Stimulated activated CD4-positive, alpha-beta T cell treated with anti-CD3 and anti-CD28 coated beads, Interleukin-15, amount 100 ng/mL, for 1 hour (primary cell): ENCODE measurements at places on chromosomes 11 and 22.

DNA sequence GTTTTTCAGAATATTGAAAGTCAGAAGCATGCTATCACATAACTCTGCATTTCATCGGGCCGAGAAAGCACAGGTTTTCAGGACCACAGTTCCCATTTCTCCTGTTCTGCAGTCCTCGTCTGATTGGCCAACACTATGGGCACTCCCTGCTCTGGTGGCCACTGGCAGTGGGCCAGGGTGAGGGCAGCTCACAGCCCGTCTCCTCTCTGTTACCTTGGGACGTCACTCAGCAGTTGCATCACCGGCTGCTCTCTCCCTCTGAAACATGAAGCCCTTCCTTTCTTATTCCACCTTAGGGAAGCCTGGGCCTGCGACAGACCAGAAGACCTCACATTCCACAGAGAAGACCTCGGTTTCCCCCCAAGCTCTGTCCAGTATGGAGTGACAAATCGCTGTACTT lies 11.4 kb upstream of the MICAL3 start:
- no peak for DNase-seq

GRCh38 chr22:17501679-17502285 lies 61.5 kb upstream of the SLC25A18 start:
- DNase-seq = no peak

GRCh38 chr22:42078469-42079318 lies 806 bp upstream of the SMDT1 start:
- no peak for DNase-seq

- peak; percentile 55 for DNase-seq
These were observed 7.6 kb downstream of the CARS1 start for GRCh38 chr11:3049430-3050243.
